Stimulated activated CD4-positive, alpha-beta T cell treated with anti-CD3 and anti-CD28 coated beads, Interleukin-4, amount 100 ng/mL, for 4 hours (primary cell): ENCODE measurements at places on chromosomes 3 and 15.
A peak's percentile ranks its signal among the peaks of the same experiment; 100 is the strongest.

DNA sequence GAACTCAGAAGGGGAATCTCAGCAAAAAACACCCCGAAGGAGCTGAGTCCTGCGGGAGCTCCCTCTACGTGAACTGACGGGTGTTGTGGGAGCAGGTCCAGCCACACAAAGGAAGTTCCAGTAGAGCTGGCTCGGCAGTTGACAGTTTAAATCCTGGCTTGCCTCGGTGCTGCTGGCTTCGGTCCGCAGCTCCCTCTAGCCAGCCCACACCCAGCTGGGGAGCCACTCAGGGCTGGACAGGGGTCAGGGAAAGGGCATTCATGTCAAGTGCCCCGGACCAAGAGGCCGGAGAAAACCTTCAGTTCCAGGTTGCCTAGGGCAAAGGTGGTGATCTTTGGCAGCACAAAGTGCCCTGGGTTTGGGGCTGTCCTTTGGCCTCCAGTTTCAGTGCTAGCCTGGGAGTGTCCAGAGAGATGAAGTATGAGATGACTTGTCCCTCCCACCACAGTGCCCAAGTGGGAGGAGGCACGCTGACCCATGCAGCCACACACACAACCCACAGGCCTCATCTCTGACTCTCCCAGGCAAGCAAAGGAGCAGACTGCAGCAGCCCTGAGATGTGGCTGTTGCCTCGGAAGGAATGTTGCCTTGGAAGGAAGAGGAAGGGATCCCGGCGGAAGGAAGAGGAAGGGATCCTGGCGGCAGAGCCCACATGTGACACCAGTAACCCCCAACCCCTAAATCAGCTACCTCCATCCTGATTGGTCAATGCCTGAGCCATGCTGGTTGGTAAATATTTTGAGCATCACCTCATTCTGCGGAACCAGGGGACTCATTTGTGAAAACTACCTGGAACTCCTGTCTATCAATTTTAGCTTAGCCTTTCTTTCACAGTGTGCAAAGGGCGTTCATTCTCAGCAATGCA lies 13.9 kb upstream of the ANPEP start:
- no peak for DNase-seq

GRCh38 chr3:42830437-42831320 lies 21.4 kb downstream of the ACKR2 start:
- no peak for DNase-seq

DNA sequence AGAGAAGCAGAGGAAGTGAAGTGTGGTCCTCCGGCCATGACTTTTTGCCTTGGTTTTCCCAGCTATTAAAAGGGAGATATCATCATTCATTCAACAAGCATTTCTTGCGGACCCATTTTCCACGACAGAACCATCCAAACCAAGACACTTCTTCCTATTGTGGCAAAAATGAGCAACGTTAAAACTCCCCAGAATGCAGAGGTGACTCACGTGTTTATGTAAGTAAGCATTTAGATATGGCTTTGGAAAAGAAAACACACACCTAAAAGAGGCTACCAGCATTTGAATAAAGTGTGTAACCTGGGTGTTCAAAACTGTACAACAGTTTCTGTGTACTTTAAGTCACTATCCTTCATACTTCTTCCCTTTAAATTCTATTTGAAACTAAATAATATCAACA lies 181.3 kb downstream of the RORA start:
- DNase-seq, result no peak

GRCh38 chr15:36691579-36692357 lies 112.3 kb downstream of the CDIN1 start:
- DNase-seq, result no peak

DNA sequence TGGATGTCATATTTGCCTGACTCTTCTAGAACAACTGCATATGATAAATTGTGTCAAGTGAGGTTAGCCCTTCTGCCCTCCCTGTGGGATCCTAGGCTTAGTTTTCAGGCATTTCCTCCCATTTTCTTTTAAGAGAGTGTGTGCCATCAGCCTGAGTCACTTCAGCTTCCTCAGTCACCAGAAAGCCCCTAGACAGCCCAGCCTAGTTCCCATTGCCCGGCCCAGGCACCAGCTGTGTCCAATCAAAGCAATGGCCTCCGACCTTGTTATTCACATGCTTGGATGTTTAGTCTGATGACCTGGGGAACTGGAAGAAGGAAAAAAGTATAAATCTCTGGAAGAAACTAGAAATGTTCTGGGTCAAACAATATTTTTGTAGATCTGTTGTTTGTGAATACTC lies 221.9 kb upstream of the LRIG1 start:
- DNase-seq, result no peak

DNA sequence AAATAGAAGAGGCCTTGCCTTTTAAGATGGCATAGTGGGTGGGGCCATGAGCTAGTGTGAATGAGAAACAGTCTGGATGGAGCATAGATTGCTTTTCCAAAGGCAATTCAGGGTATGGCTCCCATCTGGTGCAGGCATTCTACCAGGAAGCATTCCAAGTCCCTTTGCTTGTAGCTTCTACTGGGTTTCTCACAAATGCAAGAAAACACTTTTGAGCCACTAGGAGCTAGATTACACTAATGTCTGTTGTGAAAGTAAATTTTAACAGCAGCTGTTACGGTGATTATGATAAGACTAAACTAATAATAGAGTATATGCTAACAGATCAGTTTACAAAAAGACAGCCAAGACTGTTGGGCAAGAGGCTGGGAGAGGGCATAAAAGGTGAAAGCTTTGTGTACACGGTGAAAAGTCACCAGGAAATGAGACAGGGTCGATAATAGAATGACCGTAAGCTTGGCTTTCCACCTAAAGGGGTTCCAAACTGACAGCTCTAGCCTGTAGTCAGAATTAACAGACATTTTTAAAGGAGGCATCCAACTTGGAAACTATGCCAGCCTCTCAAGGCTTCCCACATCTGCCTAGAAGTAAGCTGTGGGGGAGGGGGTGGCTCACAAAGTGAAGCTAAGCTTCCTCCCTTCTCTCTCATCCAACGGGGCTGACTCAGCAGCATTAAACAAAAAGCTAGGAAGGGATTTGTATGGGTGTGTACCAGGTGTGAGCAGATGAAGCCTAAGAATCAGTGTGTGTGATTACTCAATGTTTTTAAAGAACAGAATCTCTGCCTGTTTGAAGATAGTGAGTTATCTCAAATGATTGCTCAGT lies 61.1 kb upstream of the GPD1L start:
- no peak for DNase-seq

DNA sequence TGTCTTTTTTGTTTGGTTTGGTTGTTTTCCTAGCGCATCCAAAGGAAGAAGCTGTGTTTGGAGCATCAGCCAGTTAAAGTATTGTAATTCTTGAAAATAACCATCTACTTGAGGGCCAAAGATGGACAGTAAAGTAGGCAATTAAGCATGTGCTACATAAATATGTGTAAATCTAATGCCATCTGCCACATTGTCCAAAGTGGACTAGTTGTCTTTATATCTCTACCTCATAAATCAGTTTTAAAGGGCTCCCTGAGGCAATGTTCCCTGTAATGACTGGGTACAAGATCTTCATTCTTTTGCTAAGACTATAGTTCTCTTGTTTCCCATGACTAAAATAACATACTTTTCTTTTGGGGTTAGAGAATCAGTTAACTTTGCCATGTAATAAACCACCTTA lies 460.0 kb upstream of the RARB start:
- no peak for DNase-seq

DNA sequence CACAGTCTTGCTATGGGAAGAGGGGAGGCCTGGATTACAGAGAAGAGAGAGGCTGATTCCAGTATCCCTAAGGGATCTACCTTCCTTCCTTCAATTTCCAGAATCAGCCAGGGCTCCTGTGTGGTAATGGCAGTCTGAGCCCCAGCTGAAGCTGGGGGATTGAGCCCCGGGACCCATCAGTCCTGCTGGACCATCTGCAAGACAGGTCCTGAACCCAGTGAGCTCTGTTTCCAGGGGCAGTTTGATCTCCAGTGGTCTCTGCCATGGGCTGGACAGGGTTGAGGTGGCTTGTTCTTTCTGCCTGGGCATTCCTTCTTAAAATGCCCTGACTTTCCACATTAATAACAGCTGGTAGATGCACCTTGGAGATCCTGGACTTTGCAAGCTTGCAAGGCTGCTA lies 685.2 kb downstream of the TBL1XR1 start:
- no peak for DNase-seq

- DNase-seq, result no peak
Observed at GRCh38 chr3:54870423-54870822, 57.4 kb downstream of the LRTM1 start.

- DNase-seq, result no peak
Observed at GRCh38 chr3:144141496-144141895, 169.9 kb downstream of the DIPK2A start.

- no peak for DNase-seq
Observed at GRCh38 chr3:98232489-98232888, 31.6 kb upstream of the OR5H6 start.

DNA sequence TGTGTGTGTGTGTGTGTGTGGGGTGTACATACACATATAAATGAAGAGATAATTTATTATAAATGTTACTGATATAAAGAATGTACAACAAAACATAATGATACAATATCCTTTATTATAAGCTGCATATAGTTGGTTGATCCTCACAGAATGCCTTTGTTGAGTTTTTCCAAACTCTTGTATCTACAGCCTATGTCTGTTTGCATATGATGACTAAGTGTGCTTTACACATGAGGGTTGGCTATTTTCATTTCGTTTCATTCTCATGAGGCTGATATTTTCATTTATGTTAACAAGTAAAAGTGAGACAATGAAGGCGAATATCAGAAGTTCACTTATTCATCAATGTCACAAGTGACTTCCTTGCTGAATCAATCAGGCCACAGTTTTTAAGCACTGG lies 45.1 kb downstream of the TM2D3 start:
- DNase-seq, result no peak

GRCh38 chr3:172142051-172142863 lies 102.9 kb downstream of the FNDC3B start:
- DNase-seq, result no peak

DNA sequence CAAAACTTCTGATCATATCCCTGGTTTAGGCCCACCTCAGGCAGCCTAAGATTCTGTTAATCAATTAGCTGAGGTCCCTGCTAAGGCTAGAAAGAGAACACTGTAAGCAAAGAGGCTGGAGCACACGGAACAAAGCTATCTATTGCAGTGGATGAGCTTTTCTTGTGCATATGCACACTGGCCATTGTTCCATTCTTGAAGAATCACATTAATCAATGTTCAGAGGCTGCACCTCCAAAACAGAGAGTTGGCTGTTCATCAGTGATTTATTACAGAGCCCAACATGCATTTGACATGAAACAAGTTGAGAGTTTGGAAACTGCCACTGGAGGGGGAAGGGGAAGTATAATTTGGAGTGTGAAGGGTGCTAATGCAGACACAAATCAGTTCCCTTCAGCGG lies 873.0 kb downstream of the ROBO1 start:
- no peak for DNase-seq

DNA sequence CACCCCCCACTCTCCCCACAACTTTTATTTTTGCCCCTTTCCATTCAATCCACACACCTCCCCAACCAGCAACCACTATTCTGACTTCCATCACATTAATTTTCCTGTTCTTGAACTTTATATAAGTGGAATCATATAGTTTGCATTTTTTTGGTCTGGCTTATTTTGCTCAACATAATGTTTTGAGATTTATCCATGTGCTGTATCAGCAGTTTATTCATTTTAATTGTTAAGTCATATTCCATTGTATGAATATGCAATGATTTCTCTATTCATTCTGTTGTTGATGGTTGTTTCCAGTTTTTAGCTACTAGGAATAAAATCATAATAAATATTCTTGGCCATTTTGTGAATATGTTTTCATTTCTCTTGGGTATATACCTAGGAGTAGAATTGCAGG lies 5.8 kb upstream of the SCAMP5 start:
- no peak for DNase-seq

GRCh38 chr3:28125342-28125741 lies 116.1 kb upstream of the CMC1 start:
- no peak for DNase-seq

GRCh38 chr3:72017935-72018334 lies 233.0 kb upstream of the PROK2 start:
- no peak for DNase-seq

- DNase-seq, result no peak
Observed at GRCh38 chr3:171888466-171888865, 45.3 kb downstream of the TMEM212 start.

- DNase-seq, result no peak
Observed at GRCh38 chr3:84835366-84835765, 123.4 kb upstream of the CADM2 start.

GRCh38 chr3:21613372-21614070 lies 137.5 kb downstream of the ZNF385D start:
- DNase-seq, result no peak

- DNase-seq, result no peak
Observed at GRCh38 chr3:11549580-11550140, 94.1 kb downstream of the VGLL4 start.

- DNase-seq, result no peak
Observed at GRCh38 chr3:29978036-29978435, 628.4 kb upstream of the TGFBR2 start.

- DNase-seq, result peak; percentile 50
Observed at GRCh38 chr3:128383316-128384235, 83.1 kb downstream of the DNAJB8 start.

GRCh38 chr15:79406210-79406609 lies 25.9 kb upstream of the MINAR1 start:
- DNase-seq, result no peak
